NCI-H1694 treated with DMSO at 0.1 percent for 48 hours (cell line): ENCODE measurements at places on chromosomes 5 and 9.

DNA sequence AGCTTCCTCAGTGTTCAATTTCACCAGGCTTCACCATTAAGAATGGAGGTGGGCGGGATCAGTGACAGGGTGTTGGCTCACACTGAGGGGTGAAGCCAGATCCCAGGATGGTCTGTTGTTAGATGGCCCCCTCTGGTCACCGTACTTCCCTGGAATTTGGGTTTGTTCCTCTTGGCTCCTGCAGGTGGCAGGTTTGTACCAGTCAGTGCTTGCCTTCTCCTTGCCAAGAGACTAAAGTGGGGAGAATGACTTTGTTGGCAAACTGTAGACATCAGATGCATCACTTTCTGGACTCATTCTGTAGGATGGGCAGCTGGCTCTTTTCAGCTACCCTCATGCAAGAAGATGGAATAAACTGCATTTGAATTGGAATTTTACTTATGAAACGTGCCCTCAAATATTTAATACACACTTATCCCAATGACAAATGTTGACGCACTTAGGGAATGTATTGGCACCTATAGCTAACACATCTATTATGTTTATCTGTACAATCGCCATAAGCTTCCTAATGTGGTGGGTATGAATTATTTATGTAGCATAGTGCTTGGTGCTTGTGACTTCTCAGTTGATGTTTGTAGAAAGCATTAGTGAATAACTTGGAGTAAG, 31.4 kb upstream of the ANKRD55 start:
- no peak for DNase-seq

- no peak for DNase-seq
Measured at GRCh38 chr9:123687246-123687751, 242.6 kb downstream of the DENND1A start.

DNA sequence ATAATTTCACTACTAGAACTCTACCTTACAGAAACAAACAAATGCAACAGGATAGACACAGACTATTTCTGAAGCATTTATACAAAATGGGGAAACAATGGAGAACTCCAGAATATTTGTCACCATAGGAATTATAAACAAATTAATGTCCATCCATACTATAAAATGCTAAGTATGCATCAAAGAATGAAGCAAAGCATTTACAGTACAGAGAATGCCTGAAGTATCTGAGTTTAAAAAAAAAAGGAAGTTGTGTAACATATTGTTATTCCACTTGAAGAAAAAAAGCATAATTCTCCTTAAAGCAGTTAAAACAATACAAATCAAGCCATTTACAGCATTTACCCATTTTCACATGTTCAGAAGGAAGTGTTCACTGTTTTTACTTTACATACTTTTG, 53.0 kb downstream of the DROSHA start:
- no peak for DNase-seq

GRCh38 chr5:2149195-2149539, 266.4 kb upstream of the IRX4 start:
- DNase-seq, result no peak

DNA sequence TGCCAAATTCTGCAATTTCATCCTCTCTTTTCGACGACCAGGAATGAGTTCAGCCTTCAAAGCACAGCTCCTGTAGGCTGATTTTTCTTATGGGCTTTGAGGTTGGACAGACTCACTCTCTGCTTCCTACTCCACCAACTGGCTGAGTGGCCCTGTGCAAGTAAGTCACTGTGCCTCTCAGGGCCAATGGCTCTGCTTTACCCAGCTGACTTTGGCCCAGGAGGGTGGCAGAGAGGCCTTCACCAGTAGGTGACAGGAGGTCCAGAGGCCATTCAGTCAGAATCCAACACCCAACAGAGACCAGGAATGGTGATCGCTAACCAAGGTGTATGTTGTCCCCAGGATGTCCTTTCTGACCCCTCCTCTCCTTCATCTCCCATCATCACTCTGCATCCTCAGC, 49.5 kb upstream of the ALDH1B1 start:
- no peak for DNase-seq

DNA sequence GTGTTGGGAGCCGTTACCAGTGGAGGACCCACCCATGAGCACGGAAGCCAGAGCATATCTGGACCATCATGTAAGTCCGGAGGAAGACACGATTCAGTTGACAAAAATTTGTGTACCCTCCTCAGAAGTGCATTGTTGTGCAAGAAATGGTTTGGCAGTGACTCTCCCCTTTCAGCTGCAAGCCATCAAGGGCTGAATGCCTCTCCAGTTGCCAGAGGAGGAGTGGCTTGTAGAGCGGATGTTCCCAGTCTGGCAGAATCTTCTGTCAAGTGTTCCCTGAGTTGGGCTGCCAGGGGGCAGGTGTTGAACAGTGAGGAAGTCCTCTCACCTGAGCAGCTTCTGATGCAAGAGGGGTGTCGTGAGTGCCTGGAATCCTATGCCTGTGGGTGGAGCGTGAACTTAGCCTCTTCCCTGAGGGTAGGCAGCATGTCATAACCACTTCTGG, 27.6 kb upstream of the CDKN2AIPNL start:
- no peak for DNase-seq

DNA sequence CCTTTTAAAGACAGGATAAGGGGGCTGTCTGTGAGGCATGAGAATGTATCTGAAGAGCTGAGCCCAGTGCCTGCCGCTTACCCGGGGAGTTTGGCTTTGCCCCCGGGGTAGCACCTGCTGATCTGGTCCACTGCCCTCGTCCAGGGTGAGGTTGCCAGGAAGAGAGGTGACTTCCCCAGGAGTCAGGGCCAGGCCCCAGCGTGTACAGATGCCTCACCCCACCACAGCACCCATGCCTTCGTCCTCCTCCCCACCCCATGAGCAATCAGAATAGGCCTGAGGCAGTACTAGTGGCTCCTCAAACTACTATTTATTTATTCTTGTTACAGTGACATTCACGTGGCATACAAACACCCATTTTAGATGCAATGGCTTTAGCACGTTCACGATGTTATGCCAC, 15.7 kb upstream of the AIF1L start:
- no peak for DNase-seq

GRCh38 chr9:75845806-75846205, 44.7 kb upstream of the PCSK5 start:
- no peak for DNase-seq

- no peak for DNase-seq
Measured at GRCh38 chr9:97153967-97154366, 115.0 kb upstream of the CTSV start.

- no peak for DNase-seq
Measured at GRCh38 chr5:109328626-109329025, 81.1 kb downstream of the PJA2 start.

DNA sequence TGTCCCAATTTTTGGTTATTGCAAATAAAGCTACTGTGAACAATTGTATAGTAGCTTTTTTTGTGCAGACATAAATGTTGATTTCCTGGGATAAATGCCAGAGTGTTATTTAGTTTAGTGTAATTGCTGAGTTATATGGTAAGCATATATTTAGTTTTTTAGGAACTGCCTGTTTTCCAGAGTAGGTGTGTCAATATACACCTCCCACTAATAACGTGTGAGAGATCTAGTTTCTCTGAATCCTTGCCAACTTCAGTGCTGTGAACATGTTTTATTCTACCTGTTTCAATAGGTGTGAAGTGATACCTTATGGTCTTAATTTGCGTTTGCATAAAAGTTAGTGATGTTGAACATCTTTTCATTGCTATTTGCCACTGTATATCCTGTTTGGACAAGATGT, 9.1 kb upstream of the OR2S2 start:
- DNase-seq, result no peak

- no peak for DNase-seq
Measured at GRCh38 chr5:112329419-112330090, 89.5 kb downstream of the EPB41L4A start.

DNA sequence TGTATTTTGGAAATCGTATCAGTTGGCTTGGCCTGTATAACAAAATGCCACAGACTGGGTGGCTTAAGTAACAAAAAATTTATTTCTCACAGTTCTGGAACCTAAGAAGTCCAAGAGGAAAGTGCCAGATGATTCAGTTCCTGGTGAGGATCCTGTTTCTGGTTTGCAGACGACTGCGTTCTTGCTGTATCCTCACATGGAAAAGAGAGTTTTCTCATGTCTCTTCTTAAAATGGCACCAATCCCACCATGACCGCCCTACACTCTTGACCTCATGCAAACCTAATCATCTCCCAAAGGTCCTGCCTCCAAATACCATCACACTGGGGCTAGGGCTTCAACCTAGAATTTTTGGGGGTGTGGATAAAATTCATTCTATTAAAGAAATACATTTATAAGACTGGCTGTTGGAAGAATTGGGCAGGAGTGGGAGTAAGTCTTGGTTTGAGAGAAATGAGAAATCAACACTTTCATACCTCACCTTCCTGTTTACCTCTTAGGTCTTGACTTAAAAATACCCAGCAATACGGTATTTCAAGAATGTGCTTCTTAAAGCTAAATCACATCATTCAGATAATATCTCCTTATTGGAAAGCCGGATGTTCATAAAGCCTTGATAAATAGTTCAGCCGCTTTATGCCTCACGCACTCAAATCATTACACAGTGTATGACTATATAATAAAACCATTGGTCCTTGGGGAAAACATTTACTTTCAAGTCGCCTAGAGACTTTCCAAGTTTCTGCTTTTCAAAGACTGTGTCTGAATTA, 28.7 kb downstream of the PTTG1 start:
- no peak for DNase-seq

GRCh38 chr9:6733257-6733656, 24.5 kb upstream of the KDM4C start:
- DNase-seq, result no peak
